ENCODE measurements at places on chromosomes 11 and 22.
A peak's percentile ranks its signal among the peaks of the same experiment; 100 is the strongest.

DNA sequence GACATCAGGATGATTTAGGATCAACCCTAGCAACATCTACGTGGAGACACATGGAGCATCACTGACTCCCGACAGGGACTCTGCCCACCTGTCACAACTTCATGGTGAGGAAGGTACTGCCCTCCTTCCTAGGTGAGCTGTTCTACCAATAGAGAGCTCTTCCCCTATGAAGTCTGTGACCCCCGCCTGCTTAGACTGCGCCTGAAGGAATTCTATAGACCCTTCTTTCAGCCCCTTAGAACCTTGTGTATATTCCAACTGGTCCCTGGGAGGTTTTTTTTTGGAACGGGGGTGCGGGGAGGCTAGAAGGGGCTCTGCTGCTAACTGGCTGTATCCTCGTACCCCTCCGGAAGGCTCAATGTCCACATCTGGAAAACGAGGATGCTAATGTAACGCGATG is 566 bp downstream of the INTS4 start:
- no peak for DNase-seq

- DNase-seq, result no peak
Measured at GRCh38 chr11:57134284-57134683, 47.5 kb upstream of the LRRC55 start.

- no peak for DNase-seq
Measured at GRCh38 chr11:95616256-95616804, 173.3 kb downstream of the FAM76B start.

- DNase-seq, result no peak
Measured at GRCh38 chr22:32352681-32353080, 5.0 kb upstream of the RFPL3 start.

GRCh38 chr11:5059391-5059790 is at the start of gene OR52E2:
Gene OR52E2, minus strand, starts transcription at chr11:5059627. Its CDS starts 0 bp downstream, at chr11:5059627.
- no peak for DNase-seq

GRCh38 chr11:130829920-130830511 is 86.3 kb downstream of the SNX19 start:
- DNase-seq, result peak; percentile 97

GRCh38 chr11:69231466-69232018 is 62.4 kb upstream of the MYEOV start:
- no peak for DNase-seq

GRCh38 chr11:103537904-103538502 is 428.8 kb downstream of the DYNC2H1 start:
- no peak for DNase-seq

DNA sequence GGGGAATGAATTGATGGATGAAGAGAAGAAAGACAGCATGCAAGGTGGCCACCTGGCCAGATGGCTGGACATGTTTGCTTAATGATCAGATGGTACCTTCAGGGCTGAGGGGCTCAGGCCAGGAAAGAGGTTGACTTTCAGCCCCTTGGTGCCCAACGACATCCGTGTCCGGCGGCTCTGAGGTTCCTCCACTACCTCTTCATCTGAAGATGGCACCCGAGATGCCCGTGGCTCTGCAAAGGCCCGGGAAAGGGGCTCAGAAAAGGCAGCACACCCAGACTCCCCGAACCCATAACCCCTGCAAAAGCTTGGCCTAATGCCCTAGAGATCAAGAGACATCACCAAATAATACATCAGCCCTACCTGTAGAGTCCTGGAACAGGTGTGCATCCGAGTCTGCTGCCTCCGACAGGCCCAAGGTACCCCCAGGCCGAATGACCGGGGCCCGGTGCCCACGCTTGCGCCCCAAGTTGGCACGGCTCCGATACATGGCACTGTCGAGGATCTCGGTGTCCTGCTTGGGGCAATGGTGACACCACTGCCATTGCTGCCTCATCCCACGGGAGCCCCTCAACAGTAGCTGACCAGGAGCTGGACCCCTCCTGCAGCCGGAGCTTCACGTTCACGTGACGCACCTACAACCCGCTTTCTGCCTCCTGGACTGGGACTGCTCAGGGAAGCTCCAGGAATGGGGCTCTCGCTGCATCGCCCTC is 22.9 kb downstream of the TNKS1BP1 start:
- DNase-seq, result no peak

GRCh38 chr22:39239561-39240423 is 5.0 kb downstream of the PDGFB start:
- DNase-seq, result peak; percentile 73
